Spinal cord (tissue), 10 donors: ENCODE measurements at places on chromosomes 12 and 14.

GRCh38 chr14:54114941-54115340 is 158.3 kb upstream of the BMP4 start:
- DNase-seq, result no peak

DNA sequence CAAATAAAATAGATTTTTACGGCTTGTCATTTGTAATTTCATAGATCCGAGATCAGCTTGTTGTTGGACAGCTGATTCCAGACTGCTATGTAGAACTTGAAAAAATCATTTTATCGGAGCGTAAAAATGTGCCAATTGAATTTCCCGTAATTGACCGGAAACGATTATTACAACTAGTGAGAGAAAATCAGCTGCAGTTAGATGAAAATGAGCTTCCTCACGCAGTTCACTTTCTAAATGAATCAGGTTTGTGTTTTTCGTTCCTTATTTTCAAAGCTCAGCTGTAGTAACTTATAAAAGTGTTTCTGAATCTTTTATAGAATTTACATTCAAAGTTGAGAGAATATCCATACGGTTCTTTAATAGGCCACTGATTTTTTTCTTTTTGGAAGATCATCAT is 89.1 kb downstream of the LRRK2 start:
- peak; percentile 11 for DNase-seq

GRCh38 chr14:61654026-61654425 is 41.3 kb upstream of the HIF1A start:
- no peak for DNase-seq

GRCh38 chr14:88698651-88699050 is 94.1 kb downstream of the EML5 start:
- DNase-seq, result no peak

DNA sequence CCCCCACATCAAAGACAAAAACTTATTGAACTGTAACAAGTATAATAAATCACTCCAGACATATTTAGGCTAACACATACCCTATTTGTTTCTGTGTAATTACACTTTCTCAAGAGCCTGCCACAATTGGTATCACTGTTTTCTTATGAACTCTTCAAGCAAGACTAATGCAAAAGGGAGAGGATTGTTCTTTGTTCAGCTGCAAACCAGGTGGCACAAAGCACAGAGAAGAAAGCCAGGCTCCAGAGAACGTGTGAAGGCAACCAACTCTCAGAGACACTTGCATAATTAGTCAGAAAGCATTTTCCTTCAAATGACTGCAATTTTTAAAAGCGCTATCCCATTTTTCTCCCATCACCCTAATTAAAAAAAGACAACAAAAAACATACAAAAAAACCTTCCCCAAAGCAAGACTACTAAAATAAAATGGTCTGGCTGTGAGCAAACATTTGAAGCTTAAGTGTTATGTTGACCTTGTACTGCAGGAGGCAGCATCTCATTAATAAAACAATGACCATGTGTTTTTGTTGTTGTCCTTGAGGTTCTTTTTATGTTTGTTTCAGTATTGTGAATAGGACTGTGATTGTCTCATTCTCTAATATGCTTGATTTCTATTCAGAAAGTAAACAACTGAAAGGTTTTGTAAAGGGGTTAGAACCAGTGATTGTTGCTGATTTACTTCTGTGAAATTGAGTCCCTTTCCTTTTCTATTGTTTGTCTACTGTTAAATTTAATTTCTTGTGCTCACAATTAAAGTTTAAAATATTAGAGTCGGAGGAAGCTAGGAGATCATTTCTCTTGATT is 452.7 kb upstream of the PDE3A start:
- peak; percentile 66 for DNase-seq

GRCh38 chr12:131603106-131603938 is 107.6 kb upstream of the SFSWAP start:
- no peak for DNase-seq

- DNase-seq, result no peak
Measured at GRCh38 chr14:68981539-68981976, 2.5 kb upstream of the ACTN1 start.

DNA sequence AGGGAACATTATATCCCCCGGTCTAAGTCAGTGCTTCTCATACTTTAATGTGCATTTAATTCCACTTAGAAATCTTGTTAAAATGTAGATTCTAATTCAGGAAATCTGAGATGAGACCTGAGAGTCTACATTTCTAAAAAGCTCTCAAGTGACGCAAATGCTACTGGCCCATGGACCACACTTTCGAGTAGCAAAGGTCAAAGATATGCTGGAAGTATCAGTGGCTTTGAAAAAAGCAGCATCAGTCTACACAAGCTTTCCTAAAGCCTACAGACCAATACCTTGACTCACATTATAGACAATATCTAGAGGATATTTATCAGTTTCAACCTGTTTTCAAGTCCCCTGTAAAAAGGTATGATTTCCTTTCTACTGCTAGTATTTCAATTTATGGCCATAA is 248.6 kb downstream of the CEP128 start:
- no peak for DNase-seq

GRCh38 chr12:119942386-119942785 is 46.6 kb upstream of the BICDL1 start:
- DNase-seq, result no peak

GRCh38 chr12:95986635-95987570 is 9.2 kb downstream of the HAL start:
- no peak for DNase-seq

- no peak for DNase-seq
Measured at GRCh38 chr12:79617696-79618095, 73.1 kb downstream of the PAWR start.
